ENCODE measurements at places on chromosomes 1 and 21.

DNA sequence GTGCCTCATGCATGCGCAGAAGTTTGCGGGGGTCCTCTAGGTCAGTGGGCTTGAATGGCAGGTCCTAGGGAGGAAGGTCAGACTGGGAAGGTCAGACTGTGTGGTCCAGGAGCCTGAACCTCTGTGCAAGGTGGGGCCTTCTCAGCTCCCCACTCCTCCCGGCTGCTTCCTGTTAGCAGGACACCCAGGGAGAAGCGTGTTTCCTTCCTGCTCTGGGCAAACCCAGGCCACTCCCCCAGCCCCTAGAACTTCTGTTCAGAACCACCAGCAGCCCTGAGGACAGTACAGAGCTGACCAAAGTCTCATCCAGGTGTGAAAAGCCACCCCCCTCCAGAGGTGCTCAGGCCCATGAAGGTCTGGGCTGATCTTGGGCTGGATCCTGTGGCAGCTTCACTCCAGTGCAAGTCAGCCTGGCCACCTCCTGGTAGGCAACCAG is 29.9 kb downstream of the NAV1 start:
- no peak for DNase-seq

DNA sequence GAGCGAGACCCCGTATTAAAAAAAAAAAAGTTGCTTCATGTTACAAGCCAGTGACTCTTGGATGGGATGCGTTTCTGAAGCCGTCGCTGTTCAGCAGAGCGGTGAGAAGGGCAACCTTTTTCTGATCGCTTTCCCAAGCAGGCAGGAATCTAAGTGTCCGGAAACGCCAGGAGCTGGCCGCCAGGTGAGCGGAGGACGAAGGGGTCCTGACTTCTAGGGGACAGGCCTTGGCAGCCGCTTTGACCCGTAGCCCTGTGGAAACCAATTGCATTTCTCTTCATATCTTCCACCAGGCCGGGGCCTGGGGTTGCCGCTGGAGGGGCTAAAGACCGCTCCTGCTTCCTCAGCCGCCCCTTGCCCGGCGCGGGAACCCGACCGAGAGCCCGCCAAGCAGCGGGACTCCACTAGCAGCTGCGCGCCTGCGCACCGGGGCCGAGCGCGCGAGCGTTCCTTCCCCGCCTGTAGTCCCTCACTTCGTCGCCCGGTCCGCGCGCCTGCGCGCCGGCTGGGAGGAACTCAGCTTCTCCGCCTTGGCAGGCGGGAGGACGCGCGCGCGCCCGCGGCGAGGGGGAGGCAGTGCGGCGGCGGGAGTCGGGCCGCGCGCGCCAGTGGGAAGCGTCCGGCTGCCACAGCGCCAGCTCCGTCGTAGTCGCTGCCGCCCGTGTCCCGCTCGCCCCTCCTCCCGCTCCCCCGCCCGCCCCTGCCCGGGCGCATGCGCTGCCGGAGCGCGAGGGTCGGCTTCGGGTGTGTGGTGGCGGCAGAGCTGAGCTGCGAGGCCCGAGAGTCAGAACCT is at the start of gene SPEN:
Gene SPEN (plus strand): TSS at position 608 of the 793 bp plus-strand sequence. CDS start 361 bp downstream, outside the sequence.
- DNase-seq: peak; percentile 95

DNA sequence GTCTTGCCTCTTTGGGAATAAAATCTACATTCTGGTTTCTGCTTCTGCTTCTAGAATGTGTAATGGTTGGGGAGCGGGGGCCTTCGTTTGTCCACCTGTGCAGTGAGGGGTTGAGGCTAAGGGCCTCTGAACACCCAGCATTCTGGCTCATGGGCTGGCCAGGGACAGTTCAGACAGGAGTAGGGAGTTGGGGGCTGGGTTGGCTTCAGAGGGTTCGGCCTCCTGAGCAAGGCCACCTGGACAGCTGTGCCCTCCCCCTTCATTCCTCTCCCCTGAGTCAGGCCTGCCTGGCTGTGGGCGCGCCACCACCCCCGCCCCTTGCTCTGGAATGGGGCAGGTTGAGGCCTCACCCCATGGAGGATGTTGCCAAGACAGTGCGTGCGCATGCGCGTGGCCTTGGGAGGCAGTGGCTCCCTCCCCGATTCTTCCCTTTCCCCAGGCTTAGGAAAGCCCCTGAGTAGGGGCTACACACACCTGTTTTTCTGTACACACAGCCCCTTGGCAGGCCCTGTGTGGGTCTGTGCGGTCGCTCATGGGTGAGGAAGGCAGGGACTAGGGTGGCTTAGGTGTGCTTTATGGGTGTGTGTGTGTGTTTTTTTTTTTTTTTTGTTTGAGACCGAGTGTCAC is 57.0 kb downstream of the YARS1 start:
- DNase-seq: no peak

DNA sequence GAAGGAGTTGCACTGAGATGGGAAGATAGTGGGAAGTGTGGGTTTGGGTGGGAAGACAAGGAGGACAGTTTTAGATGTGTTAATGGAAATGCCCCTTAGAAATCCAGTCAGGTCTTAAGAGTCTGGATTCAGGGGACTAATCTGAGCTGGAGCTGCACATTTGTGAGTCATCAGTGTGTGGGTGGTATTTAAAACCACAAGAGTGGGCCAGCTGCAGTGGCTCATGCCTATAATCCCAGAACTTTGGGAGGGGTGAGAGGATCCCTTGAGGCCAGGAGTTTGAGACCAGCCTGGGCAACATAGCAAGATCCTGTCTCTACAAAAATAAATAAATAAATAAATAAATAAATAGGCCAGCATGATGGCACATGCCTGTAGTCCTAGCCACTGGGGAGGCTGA is 40.9 kb upstream of the SLC6A9 start:
- DNase-seq: no peak

- no peak for DNase-seq
Measured at GRCh38 chr1:2439369-2439768, 27.0 kb upstream of the PEX10 start.

DNA sequence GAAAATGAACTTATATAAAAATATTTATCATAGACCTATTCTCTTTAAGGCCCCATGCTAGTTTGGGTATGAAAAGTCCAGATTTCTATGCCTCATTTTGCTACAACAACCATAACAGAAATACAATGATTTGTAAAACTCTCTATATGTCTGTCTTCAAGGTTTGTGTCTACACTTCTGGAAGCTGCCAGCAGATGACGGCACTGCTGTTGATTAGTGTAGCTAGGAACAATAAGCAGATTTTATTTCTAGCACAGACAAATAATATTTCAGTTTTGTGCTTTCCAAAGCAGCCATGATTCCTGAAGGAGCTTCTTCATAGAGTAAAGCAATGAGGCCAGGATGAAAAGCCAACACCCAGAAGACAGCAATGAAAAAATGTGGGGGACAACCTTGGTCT is 779.6 kb upstream of the ADGRL2 start:
- no peak for DNase-seq

- DNase-seq: no peak
Measured at GRCh38 chr1:21786640-21787039, 3.7 kb upstream of the USP48 start.

GRCh38 chr1:158121604-158122254 is 59.0 kb upstream of the CD1D start:
- no peak for DNase-seq

- DNase-seq: no peak
Measured at GRCh38 chr1:214920337-214920736, 162.2 kb upstream of the KCNK2 start.

- DNase-seq: no peak
Measured at GRCh38 chr1:77333501-77333900, 51.7 kb downstream of the AK5 start.

DNA sequence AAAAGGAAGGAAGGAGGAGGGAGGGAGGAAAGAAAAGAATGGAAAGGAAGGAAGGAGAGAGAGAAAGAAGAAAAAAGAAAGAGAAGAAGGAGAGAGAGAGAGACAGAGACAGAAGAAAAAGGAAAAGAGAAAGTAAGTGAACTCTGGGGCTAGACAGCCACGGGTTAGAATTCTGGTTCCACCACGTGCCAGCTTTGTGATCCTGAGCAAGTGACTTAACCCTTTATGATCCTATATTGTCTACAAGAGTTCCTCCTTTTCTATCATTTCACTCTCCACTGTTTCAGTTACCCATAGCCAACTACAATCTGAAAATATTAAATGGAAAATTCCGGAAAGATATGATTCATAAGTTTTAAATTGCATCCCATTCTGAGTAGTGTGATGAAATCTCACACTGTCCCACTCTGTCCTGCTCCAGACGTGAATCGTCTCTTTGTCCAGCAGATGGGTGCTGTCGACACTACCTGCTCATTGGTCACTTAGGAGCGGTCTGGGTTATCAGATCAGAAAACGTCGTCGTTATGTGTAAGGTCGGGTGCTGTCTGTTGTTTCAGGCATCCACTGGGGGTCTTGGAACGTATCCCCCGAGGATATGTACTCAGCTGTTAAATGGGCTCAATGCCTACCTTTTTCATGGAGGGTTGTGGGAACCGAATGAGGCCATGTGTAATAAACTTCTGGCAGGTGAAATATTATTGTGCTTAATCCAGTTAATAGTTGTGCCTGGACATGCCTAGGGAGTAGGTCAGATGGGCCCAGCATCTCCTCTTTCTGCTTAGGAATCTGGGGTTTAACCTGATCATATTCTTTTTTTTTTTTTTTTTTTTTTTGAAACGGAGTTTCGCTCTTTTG is 19.1 kb downstream of the TMEM51 start:
- DNase-seq: no peak

GRCh38 chr1:183023601-183024316 is 539 bp downstream of the LAMC1 start:
- peak; percentile 12 for DNase-seq

- no peak for DNase-seq
Measured at GRCh38 chr21:25903607-25904006, 168.8 kb downstream of the GABPA start.

DNA sequence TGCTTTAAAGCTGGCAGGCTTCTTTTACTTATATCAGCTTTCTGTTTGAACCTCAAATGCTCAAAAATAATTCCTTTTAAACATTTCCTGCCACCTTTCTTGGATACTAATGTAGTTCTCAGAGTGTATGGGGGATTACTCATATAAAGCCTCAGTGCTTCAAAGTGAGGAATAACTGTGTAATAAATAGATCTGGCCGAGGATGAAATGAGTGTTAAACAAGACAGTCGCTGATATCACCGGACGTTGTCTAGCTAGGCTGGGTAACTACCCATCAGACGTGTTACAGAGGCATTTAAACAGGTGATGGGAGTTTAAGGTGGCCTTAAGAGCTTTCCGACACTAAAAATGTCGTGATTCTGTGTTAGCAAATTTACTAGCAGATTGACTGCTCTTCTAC is 53.1 kb downstream of the VANGL2 start:
- no peak for DNase-seq

GRCh38 chr21:23130308-23130707 is 2132.1 kb downstream of the NCAM2 start:
- no peak for DNase-seq

GRCh38 chr1:84842748-84843231 is 50.2 kb downstream of the LPAR3 start:
- DNase-seq: no peak

DNA sequence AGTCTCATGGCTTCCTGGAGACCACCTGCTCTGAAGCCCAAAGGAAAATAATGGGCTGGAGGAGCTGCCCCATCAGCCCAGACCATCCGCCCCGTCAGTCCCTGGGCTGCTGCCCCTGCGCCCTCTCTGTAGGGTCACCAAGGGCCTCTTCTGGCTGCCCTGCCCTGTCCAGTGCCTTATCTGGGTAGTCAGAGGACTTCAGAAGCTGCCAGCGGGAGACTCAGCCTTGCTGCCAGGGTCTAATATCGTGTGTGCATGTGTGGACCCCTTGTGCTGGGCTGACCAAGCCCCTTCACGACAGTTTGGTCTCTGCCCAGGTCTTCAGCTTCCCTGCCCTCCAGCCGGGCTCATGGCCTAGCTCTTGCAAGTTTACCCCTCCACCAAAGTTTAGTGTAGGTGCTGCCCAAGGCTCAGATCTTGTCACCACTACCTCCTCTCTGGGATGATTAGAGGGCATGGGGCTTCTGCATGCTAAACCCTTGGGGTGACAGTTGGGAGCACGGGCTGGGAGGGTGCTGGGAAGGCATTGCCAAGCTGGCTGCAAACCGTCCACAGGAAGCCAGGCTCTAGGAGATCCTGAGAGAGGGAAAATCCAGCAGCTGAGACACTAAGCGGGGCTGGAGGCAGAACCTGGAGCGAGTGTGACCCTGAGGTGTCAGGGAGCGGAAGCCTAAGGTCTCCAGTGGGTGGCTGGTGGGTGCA is 20.6 kb downstream of the NENF start:
- DNase-seq: no peak

DNA sequence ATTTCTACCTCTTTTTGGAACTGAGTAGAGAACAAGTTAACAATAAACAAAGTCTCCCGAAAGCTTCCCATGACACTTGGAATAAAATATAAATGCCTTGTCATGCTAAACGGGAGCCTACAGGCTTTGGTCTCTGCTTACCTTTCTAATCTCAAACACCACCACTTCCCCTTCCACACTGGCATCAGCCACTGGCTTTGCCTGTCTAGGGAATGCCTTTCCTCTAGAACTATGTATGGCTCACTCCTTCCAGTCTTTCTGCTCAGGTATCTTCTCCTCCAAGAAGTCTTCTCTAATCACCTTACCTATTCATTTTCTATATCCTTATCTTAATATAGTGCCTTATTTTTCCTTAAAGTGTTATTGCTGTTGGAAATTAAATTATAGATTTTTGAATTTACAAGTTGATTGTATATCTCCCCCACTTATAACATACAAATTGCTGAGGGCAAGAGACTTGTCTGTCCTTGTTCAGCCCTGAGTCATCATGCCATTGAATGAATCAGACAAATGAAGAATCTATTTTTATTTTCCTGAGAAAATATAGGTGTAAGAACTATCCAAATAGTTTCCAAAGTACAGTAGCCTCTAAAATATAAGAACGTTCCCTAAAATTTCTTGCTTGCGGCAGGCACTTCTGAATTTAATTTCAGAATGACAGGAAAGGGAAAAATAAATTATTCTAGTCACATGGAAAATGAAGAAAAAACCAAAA is 119.2 kb downstream of the TM2D1 start:
- no peak for DNase-seq

GRCh38 chr1:206801467-206801866 is 29.2 kb upstream of the IL10 start:
- no peak for DNase-seq

DNA sequence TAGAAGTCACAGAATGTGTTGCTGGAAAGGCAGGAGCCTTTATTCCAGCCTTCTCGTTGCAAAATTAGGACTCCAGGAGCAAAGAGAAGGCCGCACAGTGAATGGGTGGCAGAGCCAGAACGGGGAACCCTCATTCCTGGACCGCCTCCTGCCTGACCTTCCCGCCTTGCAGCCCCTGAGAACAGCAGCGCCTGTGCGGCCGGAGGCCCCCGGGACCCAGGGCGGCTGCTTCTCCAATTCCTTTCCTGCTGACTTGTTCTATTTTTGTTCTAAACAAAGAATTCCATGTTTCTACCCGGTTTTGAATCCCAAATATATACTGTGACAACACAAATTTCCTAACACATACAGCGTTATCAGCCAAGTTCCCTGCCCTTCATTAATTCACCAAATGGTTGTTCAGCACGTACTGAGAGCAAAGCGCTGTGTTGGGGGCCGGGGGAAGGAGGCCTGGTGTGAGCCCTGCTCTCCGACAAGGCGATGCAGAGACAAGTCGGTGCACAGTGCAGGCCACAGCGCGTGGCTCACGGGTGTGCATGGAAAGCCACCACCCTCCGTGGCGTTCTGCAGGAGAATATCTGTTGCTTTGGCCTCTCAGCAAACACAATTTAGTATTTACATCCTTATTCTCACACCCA is 31.9 kb upstream of the COL6A2 start:
- DNase-seq: no peak

Data from stimulated activated CD4-positive, alpha-beta T cell treated with anti-CD3 and anti-CD28 coated beads, TNF-alpha, amount 100 ng/mL, for 1 hour (primary cell).